ENCODE measurements at places on chromosomes 5 and 9.

DNA sequence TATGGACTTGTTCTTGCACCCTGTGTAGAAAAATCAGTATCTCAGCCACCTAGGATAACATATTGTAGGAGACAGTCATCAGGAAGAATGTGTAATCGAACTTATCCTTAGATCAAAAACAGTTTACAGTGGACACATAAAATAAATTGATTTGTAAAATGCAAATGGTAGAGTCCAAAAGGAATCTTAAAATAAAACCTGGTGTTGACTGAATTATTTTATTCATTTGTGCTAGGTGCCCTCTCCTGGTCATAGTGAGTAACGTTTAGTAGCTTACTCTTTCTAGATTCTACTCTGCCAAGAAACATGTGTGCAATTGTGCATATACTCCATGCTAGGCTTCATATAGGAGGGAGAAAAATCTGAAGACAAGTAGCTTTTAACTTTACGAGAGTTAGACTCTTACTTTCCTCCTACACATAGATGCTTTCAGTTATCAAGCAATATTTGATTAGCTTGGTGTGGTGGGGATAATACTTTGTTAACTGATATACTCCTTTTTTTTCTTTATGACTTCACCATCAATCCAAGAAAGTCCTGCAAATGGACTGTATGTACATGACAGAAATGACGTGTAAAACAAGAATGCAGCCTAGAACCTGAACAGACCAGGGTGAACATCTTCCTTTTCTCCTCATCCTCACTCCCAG lies 23.7 kb upstream of the LOX start:
- no peak for DNase-seq

GRCh38 chr9:137042751-137043727 lies 2.9 kb downstream of the NPDC1 start:
- no peak for DNase-seq

- DNase-seq = no peak
Observed at GRCh38 chr9:18806232-18807080, 226.6 kb downstream of the SAXO1 start.

DNA sequence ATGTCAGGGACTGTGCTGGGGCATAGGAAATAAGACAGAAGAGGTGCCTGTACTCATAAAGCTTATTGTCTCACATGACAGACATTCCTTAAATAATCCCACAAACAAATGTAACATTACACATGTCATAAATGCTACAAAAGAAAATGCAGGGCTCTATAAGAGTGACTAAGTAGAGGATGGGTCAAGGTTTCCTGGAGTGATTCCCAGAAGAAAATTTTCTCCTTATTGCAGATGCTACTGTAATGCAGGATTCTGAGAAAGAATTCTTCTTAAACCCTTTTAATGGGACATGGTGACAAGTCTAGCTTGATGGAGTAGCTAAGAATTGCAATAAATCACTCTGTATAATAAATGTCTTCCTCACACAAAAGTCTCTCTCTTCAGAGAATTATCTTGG lies 55.7 kb downstream of the SH3TC2 start:
- DNase-seq = no peak

DNA sequence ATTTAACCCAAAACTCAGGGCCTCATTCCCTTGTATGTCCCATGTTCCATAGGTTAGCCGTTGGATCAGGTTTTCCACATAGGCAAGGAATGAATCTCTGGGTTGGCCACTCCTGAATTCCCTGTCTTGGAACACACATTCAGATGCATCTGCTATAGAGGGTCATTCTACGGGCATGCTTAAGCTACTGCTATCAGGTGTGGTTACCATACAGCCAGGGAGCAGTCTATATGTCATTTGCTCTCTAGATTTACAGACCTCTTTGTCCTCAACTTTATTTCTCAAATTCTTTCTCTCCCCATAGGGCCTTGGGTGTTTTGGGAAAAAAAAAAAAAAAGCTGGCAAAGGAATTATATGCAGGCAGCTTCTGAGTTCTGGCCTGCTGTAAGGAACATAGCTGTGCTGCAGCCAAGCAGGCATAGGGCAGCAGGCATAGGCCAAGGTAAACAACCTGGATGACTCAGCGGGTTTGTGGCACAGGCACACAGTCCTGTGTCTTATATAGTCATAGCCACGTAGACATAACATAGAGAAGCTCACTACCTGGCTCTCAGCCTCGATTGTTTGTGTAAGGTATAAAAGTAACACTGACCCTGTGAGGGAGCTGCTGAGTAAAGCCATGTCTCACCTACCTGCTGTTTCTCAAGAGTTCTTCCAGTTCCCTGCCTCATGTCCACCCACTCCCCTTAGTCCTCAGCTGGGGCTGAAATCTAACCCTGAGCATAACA lies 141.5 kb downstream of the OSTF1 start:
- DNase-seq = no peak

- DNase-seq = no peak
Observed at GRCh38 chr9:136695435-136695895, 8.2 kb upstream of the AGPAT2 start.

- no peak for DNase-seq
Observed at GRCh38 chr9:98020476-98021145, 35.9 kb upstream of the NANS start.

DNA sequence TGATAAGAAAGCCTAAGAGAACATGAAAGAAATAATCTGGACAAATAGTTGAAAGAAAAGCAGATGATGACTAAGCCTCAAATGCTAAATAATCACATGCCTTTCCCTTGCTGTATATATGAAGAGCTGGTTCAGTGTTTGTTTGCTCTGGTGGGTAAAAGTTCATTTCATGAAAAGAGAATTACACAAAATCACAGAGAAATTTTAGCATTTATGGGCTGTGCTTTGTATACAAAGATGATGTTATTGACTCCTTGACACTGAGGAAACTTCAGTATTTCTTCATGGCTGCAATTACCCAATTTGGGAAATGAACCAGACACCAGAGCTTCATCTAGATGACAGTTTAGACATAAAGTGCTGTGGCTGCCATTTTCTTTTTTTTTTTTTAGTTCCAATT lies 527.2 kb downstream of the NR2F1-AS1 start:
- DNase-seq = no peak

DNA sequence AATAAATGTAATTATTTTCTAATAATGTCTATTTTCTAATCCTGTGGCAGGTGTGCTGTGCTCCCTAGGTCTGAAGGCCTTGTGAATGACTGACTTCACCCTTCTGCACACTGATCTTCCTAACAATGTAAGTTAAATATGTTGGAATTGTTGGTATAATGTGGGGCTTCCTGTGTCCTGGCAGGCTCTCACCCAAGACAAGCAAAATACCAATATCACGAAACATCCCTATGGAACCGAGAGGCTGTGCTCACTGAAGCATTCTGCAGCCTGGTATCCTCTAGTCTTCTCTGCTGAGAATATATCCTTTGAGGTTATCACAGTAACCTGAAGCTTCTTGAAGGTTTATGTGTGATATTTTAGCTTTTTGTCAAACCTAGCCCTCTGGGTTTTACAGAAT lies 159.4 kb downstream of the GABRB2 start:
- no peak for DNase-seq

DNA sequence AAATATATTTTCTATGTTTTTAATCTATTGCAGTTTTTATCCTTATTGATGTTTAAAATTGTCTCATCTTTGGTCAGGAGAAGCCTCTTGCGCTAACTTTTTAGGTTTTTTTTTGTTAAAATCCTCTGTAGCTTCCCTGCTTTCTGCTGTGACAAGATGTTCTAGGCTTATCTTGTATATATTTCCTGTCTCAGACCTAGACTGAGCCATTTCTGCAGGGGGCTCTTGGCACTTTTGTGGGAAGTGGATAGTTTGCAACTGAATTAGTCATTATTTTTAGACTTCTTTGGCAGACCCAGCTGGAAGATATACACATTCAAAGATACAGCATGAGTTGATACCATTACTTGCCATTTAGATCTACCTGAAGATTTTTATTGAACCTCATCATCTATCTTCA lies 28.8 kb downstream of the TCERG1 start:
- no peak for DNase-seq

- no peak for DNase-seq
Observed at GRCh38 chr5:1134478-1134877, 22.6 kb upstream of the SLC12A7 start.

- no peak for DNase-seq
Observed at GRCh38 chr5:169650701-169651331, 13.7 kb downstream of the DOCK2 start.

- DNase-seq = no peak
Observed at GRCh38 chr5:21236971-21237427, 1249.0 kb upstream of the CDH18 start.

DNA sequence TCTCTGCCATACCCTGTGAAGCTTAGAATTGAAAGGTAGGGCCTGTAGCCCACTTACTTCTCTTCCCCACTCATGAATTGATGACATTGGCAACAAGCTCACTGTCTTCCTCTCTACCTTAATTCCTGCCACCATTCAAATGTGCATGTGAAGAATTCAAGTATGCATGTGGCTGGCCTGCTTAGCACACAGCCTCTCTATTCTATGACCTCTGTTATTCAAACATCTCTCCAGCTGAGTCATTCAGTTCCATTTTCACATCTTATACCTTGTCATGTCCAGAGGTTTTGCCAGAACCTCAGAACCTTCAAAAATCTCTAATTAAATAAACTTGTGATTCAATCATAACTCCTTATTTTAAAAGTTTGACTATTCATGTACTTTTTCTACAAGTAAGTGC lies 114.7 kb upstream of the MAN2A1 start:
- DNase-seq = no peak

DNA sequence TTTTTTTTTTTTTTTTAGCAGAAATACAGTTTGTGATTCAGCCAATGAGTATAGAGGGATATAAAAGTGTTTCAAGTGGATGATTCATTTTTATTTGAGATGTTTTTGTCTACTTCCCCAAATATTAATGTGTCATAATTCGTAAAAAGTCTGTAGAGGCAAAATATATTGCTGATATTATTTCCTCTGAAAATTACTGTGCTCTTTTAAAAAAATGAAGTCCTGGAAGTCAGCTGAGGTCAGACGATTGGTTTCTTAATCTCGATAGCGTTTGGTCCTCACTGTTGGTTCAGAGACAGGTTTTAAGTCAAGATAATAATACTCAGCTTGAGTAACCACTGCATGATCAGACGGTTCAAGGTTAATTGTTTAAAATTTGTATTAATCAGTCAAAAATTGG lies 19.5 kb downstream of the IL9 start:
- no peak for DNase-seq

DNA sequence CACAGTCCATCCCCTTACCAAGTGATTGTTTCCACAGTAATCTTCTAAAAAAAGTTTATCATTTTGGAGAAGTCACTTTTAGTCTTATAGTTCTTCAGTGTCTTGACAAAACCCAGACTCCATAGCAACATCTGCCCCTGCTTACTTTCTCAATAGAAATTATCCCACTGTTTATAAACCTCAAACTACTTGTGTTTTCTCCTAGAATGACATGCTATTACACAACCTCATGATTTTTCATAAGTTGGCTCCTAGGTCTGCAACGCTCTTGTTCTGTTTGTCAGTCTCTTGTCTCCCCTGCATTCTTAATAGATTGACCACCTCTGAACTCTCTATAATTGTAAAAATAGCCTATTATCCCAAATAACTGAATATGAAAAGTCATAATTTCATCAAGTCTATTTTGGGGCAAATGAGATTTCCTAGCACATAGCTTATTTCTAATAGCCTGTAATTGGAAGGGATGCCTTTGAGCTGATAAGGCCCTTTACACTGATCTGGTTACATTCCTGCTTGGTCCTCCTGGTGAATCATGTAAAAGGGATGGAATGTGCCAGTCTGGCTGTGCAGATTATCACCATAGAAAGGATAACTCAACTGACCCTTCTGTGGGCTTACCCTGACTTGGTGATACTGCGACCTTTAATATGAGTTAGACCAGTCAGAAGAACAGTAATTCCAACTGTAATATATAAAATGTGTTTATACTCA lies 69.6 kb downstream of the CHSY3 start:
- peak; percentile 12 for DNase-seq

DNA sequence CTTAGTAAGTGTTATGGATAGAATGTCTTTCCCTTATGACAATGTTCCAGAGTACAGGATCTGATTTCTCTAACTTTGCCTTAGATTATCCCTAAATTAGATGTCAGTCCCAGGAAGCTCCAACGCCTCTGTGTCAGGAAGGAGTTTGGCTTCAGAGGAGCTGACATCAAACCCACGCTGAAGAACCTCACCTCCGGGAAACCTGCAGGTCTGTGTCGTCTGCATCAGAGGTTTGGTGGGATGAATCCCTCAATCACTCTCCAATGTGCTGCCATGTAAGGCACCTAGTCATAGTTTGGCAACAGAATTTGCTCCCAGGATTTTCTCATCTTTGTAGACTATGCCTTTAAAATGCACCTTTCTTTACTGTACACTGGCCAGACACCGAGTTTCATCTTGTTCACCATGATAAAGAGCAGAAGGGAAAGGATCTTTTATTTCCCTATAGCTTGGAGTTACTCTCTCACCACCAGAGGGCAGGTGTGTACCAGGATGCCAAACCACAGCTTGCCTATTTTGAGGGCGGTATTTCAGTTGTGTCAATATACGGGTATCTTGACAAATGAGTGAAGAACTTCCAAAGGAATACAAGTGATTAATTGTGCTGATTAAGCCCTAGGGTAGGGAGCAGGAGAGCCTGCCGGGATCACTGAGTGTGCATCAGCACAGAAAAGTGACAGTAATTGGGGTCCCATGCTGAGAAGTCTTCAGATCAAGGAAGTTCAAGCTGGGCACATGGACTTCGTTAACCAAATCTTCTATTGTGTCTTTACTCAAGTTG lies 23.4 kb downstream of the MINAR2 start:
- no peak for DNase-seq

- DNase-seq = no peak
Observed at GRCh38 chr5:102749416-102750030, 5.6 kb upstream of the PAM start.

DNA sequence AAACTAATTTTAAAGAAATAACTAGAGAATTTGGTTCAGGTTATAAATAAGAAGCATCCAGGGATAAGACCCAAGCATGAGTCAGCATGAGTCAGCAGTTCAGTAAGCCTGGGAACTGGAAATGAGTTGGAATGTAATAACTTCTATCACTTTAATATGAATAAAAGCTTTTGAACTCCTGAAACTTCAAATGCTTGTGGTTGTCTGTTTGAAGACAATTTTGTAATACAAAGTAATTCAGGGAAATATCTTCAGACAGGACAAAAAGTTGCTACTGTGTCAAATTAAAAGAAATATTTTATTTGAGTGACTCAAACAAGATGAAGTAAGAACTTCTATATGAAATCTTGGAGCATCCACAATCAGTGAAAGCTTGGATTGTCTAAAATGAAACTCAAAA lies 331.2 kb upstream of the DAB2 start:
- peak; percentile 79 for DNase-seq

- DNase-seq = no peak
Observed at GRCh38 chr9:38319496-38320173, 72.9 kb upstream of the ALDH1B1 start.

DNA sequence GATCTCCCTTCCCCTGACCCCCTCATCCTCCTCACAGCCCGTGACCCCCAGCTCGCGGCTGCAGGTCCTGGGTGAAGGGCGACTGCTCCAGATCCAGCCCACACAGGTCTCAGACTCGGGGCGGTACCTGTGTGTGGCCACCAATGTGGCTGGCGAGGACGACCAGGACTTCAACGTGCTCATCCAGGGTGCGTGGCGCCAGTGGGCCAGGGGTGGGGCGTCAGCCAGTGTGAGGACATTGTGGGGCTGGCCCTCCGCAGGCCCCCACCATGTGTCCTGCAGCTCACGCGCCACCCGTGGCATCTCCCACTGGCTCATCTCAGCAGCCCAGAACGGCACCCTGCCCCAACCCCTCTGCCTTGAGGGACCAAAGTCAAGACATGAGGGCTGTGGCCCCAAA lies 67.1 kb upstream of the ASS1 start:
- DNase-seq = no peak

Data from AG09319 (cell line).